ENCODE measurements at places on chromosomes 16 and 17.

- peak; percentile 41 for DNase-seq
Measured at GRCh38 chr17:27323538-27324215, 29.8 kb downstream of the WSB1 start.

- DNase-seq = no peak
Measured at GRCh38 chr16:48203974-48204824, 39.9 kb upstream of the LONP2 start.

DNA sequence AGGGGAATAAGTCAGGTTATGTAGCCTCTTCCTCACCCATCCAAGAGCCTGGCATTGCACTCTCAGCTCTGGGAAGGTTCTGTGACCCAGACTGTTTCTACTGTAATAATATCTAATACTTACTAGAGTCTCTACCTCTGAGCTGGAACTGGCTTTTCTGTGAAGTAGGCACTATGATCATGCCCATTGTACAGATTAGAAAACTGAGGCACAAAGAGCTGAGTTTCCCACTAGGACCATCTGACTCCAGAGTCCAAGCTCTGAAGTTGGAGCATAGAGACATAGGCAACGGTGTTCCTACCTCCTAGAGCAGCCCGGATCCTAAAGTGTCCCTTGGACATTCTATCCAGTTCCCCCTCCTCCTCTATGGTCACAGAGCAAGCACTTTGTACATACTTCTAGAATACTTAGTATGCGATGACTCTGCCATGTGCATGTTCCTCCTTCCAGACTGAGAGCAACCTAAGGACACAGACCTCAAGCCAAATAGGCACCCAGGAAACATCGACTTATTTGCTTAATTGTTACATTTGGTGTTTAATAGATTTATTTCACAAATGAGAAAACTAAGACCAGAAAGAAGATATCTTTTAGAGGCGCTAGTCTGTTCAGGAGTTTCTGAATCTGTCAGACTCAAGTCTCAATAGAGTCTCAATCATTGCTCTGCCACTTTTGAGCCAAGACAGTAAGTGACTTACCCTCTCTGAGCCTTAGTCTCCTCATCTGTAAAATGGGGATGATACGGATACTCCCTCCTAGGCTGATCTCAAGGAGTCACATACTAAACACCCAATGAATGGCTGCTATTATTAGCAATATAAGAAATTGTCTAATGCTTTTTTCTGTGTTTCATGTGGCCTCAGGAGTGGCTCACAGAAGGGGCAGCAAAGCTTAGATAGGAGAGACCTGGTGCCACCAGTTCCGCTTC lies 3.6 kb downstream of the CLEC19A start:
- no peak for DNase-seq

DNA sequence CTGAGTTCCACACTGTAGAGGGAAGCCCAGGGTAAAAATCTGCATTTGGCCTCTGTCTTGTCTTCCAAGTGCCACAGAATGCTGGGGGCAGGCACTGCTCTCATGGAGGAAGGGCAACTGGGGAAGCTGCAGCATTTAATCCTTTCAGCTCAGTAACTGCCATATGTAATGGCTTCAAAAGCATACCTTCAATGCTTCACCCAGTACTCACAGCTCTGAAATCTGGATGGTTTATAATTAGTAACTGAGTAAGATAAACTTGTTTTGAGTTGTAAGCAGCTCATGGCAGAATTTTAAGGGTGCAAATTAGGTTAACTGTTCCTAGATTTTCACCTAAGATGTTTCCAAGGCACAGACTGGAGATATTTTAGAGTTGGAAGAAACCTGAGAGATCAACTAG lies 24.5 kb downstream of the PMP22 start:
- DNase-seq = no peak

- no peak for DNase-seq
Measured at GRCh38 chr17:74374858-74375257, 7.6 kb downstream of the GPR142 start.

- peak; percentile 38 for DNase-seq
Measured at GRCh38 chr17:5557485-5557884, 26.8 kb downstream of the NLRP1 start.

- no peak for DNase-seq
Measured at GRCh38 chr16:80909720-80910119, 97.0 kb downstream of the CMC2 start.

DNA sequence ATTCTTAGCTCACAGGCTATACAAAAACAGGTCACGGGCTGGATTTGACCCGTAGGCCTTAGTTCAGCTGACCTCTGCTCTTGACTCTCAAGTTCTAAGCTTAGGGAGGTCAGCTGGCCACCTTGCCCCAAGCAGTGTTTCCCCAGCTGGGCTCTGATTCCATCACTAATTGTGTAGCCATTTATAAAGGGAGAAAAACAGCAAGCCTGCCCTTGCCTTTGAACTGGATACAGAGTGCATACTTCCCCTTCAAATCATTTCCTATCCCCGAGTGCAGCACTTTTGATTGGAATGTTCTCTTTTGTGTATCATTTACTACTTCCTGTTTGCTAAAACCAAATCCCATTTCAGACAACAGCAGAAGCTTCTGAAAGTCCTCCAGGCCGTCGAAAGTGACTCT lies 153.6 kb downstream of the KATNIP start:
- DNase-seq = no peak

DNA sequence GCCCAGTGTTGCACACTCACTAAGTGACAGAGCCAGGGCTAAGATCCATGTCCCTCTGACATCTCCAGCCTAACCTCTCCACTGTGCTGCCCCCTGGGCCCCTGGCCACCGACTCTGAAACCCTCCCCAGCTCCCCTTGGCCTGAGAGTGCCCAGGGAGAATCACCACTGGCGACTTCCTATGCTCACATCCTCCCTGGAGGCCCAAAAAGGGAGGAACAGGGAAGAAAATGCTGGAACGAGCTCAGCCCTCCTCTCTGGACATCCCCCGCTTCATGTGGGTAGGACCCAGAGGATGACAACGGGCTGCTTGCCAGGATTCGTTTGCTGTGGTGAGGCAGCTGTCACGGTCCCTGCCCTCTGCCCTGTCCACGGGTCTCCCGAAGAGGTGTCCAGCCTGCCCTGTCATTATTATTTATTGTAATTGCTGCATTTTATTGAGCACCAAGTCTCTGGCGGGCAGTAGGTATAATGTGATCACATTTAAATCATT lies 153.5 kb upstream of the RPL38 start:
- DNase-seq = no peak

GRCh38 chr17:73393381-73393780 lies 81.6 kb upstream of the CDC42EP4 start:
- no peak for DNase-seq

DNA sequence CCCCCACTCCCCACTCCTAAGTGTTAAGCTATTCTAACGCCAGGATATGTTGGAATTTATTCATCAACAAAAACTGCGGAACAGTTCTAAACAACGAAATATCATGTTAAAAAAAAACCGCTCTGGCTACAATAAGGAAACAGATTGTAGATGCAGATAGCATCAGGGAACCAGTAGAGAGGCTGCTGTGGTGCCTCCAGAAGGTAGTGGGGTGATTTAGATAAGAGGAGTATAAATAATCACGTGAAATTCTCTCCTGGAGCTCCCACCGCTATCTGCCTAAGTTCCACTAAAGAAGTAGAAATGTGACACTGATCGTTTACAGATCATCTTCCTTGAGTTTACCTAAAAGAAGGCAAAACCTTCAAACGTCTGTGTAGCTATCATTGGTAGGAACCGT lies 8.0 kb downstream of the AHSP start:
- DNase-seq = no peak

DNA sequence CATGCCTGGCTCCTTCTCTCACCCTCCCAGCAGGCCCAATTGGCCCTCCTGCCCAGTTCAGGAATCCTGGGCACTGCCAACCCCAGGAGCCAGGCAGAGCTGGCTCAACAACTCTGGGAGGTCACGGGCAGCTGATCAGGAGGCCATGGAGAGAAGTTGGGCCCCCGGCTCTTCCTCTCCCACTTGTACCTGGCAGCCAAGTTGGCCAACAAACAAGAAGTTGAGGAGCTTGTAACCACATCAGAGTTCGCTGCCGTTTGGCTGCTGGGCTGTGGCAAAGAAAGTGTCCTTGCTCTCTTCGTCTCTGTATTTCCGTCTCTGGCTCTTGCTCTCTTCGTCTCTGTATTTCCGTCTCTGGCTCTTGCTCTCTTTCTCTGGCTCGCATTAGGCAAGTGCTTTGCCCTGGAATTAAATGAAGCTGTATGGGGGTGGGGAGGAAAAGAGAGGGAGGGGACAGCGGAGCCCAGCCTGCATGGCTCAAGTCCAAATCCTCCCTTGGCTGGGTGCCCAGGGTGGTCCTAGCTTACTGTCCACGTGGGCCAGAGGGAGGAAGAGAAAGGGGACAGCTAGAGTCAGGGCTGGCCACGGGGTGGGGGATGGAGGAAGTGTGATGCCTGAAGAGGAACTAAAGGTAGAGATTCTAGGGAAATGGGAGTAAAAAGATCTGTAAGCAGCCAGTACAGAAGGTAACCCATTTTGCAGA lies 7.8 kb upstream of the TMEM132E start:
- no peak for DNase-seq

GRCh38 chr16:57807968-57808528 lies 5.8 kb upstream of the KIFC3 start:
- peak; percentile 88 for DNase-seq

GRCh38 chr17:67615011-67615561 lies 102.7 kb upstream of the NOL11 start:
- no peak for DNase-seq

GRCh38 chr16:48613061-48613957 lies 3.3 kb upstream of the N4BP1 start:
- DNase-seq = no peak

DNA sequence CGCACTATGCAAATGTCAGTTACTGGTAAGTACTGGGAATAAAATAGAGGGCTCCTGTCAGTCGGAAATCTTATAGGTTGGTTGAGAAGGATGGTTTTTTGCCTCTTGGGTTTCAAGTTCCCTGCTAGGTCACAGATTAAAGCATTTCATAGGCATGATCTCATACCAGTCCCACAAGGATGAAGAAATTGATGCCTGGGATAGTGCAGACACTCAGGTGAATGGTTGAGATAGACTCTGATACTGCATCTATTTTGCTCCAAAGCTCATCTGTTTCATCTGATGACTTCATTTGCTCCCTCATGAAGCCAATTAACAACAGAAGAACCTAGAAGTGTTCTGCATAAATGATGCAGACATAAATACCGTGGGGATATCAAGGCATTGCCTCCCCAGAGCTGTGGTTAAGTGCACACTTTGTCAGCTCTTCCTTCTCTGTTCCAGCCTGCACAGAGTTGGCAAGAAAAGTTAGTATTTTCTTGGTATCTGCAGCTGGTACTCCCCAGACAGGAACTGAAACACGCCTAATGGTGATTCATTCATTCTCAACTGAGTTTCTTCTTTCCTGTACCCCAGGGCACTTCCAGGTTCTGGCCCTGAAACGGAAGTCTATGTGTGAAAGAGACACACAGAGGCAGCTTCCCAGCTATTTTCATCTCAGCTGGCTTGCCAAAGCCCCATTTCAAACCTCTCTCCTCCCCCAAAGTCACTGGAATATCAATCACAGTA lies 418.3 kb upstream of the SALL1 start:
- DNase-seq = no peak

- peak; percentile 57 for DNase-seq
Measured at GRCh38 chr17:17712268-17712924, 31.1 kb downstream of the RAI1 start.

- no peak for DNase-seq
Measured at GRCh38 chr17:28610376-28610775, 3.6 kb downstream of the RSKR start.

DNA sequence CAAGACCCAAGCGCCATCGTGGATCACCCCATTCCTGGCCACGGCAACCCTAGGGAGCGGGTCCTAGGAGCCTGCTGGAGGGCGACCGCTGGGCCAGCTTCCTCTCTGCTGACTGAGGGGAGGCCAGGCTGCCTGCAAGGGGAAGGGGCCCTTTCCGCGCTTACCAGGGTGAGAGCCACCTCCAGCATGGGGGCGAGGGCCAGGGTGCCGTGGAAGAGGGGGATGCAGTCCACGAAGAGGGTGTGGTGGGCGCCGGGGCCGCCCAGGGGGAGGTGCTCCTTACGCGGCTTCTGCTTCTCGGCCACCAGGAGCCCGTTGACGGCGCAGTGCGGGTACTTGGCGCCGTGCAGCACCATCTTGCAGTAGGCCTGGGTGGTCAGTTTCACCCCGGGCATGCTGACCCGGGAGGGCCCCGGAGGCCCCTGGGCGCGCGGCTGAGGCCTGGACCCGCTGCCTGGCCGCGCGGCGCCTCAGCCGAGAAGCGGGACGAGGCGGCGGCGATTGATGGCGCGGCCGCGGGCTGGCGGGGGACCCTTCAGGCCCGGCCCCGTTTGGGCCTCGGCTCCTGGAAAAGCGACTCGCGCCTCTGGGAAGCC lies 345 bp downstream of the EMC8 start:
- peak; percentile 28 for DNase-seq

DNA sequence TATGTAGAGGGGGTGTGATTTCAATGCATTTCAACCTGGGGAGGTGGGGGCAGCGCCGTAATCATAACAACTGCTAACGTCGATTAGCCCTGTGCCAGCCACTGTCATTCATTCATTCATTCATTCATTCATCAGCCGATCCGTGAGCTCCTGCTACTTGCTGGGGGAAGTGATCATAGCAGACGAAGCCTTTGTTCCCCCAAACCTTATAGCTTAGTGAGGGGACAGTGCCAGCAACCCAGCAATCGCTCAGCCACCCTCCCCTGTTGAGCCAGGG lies 106.5 kb upstream of the GSE1 start:
- DNase-seq = no peak

Data from Daoy (cell line).